ENCODE measurements at places on chromosomes 4 and X. TPM values are rescaled to one million over a fixed set of nuclear protein-coding genes. Genes with fewer than 3 reads are reported as not detected.

DNA sequence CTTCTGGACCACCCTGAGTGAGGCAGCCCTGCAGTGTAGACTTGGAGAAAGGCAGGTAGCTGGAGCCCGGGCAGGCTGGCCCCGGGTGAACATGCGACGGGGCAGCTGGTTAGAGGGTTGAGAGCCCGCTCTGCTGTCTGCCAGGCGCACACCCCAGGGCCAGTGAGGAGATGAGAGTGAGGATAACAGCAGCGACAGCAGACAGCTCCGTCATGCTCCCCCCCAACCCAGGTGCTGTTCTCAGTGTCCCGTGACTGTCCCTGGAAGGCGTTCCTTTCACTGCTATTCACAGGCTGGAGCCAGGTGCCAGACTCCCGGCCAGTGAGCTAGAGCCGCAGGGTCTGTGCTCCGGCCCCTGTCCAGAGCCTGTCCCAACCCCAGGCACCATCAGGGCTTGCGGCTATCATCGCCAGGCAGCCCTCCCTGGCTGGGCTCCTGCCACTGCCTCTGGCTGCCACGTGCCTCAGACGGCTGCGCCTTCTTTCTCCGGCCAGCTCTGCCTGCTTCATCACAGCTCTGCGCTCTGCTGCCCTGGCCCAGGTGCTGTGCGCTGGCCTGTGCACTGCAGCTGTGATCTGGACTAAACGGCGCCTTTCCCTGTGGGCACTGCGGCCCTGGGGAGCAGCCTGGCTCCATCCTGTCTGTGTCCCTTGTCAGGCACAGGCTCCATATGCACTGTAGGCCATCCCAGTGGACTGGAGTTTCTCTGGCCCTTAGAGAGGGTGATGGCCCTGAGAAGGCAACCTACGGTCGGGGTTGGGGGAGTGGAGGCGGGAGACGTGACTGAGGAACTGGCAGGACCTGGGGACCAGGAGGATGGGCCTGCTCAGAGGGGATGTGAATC lies 19.8 kb downstream of the NSG1 start:
- no peak for DNase-seq

DNA sequence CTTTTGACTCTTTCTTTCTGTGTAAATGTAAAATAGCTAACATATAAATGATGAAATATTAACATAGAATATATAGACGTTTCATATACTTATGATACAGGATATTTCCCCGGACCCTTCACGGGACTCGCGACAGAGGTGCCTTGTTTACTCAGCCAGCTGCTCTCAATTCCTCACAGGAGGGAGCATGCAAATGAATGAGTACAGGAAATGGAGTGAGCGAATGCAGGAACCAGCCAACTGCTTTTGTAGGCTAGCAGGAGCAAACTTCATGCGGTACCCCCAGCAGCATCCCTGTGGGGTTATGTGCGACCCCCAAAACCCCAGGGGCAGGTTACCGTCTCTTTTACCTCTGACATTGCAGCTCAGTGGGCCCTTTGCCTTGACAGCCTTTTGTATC lies 110.3 kb upstream of the PDHA2 start:
- DNase-seq: no peak

- no peak for DNase-seq
Observed at GRCh38 chr4:70392057-70392776, 5.5 kb upstream of the OPRPN start.

- DNase-seq: no peak
Observed at GRCh38 chr4:53043055-53043454, 180.9 kb downstream of the RASL11B start.

GRCh38 chr4:126495163-126495752 lies 1137.5 kb upstream of the INTU start:
- no peak for DNase-seq

DNA sequence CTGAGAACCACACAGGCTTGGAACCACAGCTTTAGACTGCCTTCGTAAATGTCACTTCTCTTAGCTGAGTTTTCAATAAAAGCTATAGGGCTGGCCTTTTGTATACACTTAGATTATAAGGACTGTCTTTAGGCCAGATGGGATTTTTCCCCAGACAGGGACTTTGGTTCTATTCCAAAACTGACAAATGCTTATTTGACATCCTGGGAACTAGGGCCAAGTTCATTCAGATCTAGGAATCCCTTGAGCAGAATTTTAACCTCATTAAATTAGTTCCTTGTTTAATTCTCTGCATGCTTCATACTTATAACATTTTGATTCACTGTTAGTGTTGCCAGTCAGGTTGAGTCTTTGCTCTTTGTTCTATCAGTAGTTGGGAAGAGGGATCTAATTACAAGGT lies 23.1 kb downstream of the ZRSR2 start:
- DNase-seq: no peak

DNA sequence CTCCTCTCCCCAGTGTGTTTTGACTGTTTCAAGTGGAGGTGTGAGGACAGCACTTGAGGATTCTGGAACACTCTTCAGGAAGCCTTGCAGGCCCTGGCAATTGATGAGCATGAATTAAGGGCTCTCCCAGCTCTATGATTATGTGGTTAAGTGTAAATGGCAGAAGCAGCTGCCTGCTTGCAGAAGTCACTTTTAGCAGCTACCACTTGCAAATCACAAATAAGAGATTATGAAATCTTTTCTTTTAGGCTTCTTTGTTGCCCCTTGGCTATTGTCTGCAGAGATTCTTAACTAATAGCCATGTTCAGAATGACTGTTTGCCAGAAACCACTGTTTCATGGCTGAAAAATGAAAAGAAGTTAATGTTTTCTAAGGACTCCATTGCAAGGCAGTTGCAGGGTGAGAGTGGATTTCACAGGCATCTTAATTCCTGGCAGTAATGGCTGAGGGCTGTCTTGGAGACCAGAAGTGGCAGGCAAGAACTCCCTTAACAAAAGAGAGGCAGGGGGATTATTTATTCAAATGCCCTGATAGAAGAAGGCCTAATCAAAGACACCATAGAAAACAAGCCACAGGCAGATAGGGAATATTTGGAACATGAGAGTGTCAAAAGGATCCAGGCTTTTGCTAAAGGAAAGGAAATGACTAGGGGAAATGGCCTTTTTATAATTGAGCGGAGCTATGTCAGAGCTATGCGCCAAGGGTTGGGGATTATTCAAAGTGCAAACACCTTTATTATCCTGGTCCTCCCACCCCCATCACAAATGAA lies 8.3 kb upstream of the HOPX start:
- no peak for DNase-seq

DNA sequence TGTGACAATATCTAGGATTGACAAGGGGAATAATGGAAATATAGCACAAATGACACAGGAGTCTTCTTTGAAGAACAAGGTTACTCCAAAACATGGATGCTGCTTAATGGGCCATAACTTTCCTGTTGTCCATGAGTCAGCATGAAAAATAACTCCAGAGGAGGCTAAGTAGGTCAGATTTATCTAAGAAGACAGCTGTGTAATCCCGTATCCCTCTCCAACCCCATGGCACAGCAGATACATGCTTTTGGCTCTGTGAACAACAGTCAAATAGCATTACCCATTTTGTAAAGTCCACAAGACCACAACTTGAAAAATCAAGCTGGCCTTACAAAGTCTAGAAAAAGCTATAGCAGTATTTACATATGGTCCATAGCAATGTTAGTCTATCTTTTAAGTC lies 2.1 kb upstream of the TMEM131L start:
- no peak for DNase-seq

DNA sequence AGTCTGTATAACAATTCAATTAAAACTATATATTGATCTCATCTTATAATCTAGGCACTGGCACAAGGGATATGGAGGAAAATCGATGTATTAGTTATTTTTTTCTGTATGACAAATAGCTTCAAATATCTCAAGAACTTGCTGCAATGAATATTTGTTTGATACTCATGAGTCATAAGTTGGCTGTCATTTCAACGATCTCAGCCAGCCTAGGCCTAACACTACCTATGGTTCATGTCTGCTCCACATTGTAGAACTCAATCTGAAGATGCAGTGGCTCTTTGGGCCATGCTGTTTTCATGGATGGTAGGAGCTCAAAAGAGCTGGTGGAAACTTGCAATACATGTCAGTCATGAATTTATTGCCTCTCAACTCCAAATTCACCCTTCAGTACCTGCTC lies 44.7 kb downstream of the MAGEB17 start:
- DNase-seq: no peak

GRCh38 chr4:18945464-18945863 lies 923.9 kb upstream of the LCORL start:
- no peak for DNase-seq

- DNase-seq: no peak
Observed at GRCh38 chrX:136185401-136186022, 38.2 kb downstream of the FHL1 start.

GRCh38 chrX:9357518-9358114 lies 107.2 kb upstream of the TBL1X start:
- DNase-seq: no peak

- DNase-seq: no peak
Observed at GRCh38 chr4:5881340-5881739, 11.5 kb downstream of the CRMP1 start.

DNA sequence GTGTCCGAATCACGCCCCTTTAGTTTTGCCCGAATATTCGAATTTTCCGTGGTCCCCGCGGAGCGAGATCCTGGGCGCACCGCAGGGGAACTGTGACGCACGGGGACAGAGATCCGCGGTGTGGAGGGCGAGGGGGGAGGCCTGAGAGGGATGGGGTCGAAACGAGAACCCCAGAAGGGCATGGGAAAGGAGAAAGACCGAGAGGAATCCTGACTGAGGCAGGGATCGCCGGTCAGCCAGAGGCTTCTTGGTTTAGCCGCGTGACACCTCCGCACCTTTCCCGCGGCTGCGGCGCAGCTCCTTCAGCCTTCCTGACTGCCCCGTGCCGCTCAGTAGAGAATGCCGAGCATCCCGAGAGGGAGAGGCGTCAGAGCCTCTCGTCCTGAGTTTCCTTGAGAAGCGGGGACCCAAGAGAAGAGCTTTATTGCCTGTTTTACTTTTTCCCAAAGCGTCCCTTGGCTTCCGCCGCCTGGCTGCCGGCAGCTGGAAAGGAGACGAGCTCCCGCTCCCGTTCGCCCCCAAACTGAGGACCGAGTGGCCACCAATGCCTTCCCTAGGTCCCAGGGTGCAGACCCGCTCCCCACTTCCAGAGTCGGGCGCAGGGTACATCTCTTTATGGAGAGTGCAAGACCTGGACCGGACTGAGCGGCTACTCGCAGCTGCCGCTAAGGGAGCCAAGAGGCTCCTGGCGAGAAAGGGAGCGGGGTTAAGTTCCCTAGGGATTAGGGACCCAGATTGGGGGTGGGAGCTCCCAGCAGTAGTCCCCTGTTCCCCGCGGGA lies 911 bp upstream of the GPR50 start:
- no peak for DNase-seq

- DNase-seq: no peak
Observed at GRCh38 chr4:66906314-66906713, 639.0 kb downstream of the CENPC start.

KCNE5 gene
- polyA plus RNA-seq: 3.9 TPM

RPS6KA6 gene
- 20.4 TPM for polyA plus RNA-seq

ADH1A gene
- 5.3 TPM for polyA plus RNA-seq

OR13H1 gene
- polyA plus RNA-seq: not detected

FGFBP2 gene
- not detected for polyA plus RNA-seq

MTMR8 gene
- polyA plus RNA-seq: 2.0 TPM

ENPP6 gene
- polyA plus RNA-seq: 8.9 TPM

Measured in left renal cortex interstitium (tissue), 4 donors.